ENCODE measurements at places on chromosomes 3 and 15.

DNA sequence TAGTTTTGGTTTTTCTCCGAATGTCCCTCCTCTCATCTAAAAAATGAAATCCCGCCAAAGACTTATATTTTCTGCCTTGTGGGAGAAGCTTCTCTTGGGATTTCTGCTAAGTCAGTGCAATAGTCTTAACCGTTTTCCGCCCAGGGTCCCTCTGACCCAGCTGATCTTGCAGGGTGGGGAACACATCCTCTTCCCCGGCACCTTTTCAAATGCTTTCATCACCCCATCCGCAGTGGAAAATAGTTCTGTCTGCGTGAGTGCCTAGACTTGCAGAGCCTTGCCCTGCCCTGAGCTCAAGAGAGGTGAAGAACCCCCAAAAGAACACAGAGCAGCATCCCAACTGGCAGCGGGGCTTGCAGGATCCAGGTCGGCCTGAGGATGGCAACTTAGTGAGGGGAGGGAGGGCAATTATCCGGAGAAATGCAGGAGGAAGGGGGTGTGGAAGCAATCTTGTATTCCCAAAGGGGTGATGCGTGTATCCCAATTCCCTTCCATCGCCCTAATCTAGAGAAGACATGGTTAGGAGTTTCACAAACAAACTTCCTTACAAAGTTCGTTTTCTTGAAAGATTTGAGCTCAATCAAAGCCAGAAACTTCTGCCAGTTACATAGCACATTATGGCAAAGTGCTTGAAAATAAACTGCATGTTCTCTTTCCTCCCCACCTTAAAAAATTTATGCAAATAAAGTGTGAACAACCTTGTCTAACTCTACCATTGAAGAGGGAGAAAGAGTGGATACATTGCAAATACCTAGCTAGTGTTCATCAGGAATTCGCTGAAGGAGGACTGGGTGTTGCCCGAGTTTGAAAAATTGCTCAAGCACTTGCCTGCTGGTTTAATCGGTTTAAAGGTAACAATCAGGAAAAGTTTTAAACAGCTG, 79.9 kb downstream of the NR2F2 start:
- no peak for DNase-seq

DNA sequence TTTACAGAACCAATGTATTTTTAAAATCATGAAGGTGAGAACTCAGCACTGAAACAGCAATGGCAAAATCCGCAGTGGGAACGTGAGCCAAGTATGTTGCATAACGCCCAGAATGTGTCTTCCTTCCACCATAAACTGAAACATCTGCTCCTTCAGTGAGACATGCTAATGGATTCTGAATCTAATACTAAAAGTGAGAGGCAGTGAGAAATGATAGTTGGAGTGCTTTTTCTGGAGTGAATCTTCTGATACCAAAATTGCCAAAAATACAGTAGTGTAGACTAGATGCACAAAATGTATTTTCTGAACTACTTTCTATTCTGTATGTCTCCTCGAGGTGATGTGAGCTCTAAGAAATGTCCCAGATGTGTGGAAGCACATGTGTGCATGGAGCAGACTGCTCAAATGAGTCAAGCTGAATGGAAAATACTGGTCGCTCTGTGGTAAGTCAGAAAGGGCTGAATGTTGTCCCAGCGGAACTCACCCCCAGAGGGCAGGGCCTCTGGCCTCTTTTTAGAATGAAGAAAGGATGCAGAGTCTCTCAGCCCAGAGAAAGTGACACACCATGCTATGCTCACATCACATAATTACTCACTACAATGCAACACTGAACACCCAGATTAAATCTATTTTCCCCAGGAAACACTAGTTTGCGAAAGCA, 73.0 kb downstream of the ATP10A start:
- DNase-seq: peak; percentile 64

DNA sequence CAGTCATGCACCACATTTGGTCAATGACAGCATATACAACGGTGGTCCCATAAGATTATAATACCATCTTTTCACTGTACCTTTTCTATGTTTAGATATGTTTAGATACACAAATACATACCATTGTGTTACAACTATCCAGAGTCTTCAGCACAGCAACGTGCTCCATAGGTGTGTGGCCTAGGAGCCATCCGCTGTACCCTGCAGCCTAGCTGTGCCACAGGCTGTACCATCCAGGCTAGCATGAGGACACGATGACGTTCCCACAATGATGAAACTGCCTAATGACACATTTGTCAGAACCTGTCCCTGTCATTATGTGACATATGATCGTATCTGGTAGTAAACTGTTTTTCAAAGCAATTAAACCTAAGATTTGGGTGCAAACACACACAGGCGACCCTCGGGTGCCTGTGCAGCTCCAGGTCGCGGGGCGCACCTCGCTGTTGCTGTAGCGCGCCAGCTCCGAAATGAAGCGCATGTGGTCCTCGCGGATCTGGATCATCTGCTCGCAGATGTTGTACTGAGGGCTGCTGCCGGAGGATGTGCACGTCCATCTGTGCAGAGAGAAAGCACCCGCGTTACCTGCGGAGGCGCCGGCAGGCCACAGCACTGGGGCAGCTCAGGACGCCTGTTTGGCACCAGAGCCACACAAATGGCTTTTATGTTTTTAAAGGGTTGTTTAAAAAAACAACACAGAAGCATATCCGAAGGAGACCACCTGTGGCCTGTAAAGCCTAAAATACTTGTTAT, 48.2 kb downstream of the CYFIP1 start:
- DNase-seq: no peak

GRCh38 chr3:50612234-50612882, 784 bp upstream of the CISH start:
- no peak for DNase-seq

GRCh38 chr15:42184296-42184695, 23.8 kb downstream of the VPS39 start:
- DNase-seq: peak; percentile 80

- DNase-seq: no peak
These were observed 22.5 kb downstream of the CNTN3 start for GRCh38 chr3:74591946-74592345.

DNA sequence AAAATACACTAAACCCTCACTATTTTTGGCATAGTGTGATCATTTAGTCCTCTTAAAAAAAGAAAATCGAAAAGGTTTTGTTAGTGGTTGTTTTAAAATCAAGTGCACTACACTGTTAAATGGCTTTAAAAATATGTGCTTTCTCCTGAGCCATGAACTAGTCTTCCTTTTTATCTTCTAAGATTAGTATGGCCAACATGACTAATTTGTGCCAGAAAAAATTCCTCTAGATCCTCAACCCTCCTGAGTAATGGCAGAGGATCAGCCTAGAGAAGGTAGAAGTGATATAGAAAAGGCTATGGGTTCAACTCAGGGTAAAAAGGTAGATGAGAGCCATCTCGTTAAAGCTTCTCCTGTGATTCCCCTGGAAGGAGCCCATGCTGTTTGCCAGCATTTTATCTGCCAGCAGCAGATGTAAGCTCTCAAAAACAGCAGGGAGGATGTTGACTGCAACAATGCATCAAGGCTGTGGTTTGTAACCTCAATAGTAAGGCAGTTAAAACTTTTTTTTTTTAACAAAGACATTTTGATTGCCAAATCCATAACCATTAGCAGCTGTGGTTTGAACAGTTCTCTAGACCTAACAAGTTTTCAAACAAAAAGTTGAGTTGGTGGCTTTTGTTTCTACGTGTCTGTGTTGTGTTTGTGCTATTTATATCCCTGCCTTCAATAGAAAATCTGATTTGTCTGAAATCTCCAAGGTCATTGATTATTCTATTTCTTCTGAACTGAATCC, 30.2 kb upstream of the ZNF609 start:
- peak; percentile 78 for DNase-seq

GRCh38 chr3:155441026-155441425, 147.5 kb upstream of the STRIT1 start:
- DNase-seq: peak; percentile 50

DNA sequence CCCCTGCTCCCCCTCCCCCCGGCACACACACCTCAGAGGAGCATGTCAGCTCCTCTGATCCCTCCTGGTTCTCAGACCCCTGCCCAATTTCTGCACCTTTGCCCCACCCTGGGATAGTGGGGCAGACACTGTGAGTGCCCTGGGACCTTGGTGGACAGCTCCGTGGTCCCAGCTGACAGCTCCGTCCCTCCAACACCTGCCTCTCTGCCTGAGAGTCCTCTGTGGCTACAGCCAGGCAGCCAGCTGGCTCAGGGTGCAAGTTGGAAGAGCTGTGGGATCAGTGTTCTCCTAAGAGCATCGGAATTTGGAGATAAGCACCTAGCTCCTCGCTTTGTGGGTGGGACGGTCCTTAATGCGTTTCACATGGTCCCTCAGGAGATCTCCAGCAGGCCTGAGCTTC, 43.7 kb upstream of the PGPEP1L start:
- peak; percentile 16 for DNase-seq

DNA sequence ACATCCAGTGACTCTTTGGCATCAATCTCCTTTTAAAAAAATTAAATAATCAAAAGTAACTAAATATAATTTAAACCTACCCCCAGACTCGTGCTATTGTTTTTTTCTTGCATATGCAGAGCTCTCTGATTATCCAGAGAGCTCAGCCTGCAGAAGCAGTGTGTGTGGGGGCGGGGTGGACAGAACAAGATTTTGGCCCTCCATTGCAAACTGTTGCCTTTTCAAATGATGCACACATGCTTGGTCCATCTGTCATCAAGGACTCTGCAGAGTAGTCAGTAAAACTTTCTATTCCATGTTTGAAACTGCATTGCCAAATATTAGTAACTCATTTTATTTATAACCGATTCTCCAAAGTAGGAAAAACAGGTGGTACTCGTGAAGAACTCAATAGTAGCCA, 28.6 kb upstream of the STXBP5L start:
- DNase-seq: no peak

- DNase-seq: peak; percentile 34
These were observed 2.0 kb downstream of the FOXP1 start for GRCh38 chr3:71581457-71582035.

DNA sequence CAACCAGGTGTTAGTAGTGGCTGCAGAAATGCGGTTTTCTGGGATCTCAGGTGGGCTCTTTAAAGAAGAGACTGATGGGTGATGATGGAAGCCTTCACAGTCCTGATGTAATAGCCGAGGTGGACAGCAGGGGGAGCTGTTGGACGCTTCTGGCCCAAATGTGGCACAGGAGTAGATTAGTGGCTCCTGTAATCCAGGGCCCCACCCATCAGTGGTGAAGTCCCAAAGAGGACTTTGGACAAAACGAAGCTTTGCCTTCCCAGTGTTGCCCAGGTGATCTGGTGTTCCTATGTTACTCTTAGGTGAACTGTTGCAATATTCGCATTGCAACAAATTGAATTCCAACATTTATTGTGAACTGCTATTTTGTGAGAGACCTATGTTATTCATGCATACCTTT, 31.8 kb upstream of the MYZAP start:
- DNase-seq: peak; percentile 61

GRCh38 chr3:160569894-160570652, 4.7 kb upstream of the KPNA4 start:
- no peak for DNase-seq

GRCh38 chr3:48013288-48013980, 2.8 kb downstream of the MAP4 start:
- peak; percentile 80 for DNase-seq

- no peak for DNase-seq
These were observed 1082.2 kb downstream of the NAALADL2 start for GRCh38 chr3:175941352-175941751.

- no peak for DNase-seq
These were observed 142.8 kb upstream of the TSC22D2 start for GRCh38 chr3:150265305-150265704.

- DNase-seq: peak; percentile 78
These were observed 147.6 kb downstream of the IL20RB start for GRCh38 chr3:137105277-137105977.

DNA sequence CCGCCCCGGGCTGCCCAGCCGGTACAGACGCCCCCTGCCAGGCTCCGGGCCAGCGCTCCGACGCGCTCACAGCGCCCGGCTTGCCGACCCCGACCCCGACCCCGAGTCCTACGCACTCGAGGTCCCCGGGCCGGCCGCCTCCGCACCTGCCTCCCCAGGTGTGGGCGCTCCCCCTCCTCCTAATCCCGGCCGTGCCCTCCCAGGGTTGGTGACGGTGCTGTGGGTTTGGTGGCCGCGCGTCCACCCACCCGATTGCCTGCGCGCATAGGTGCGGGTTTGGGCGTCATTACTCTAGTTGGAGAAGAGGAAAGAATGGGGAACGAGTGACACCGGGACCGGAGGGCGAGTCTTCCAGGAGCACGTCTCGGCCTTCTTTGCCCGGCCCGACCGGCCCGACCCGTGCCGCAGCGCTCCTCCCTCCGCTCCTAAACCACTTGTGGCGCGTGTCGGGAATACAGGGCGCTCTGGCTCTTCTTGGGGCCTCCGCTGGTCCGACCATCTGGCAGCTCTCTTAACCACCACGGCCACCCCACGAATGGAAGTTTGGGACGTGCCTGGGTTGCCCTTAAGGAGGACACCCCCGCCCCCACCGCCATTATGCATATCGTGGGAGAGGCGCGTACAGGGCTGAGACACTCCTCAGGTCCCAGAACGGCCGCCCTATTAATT, 810 bp upstream of the THRB start:
- no peak for DNase-seq

All from myocyte (in vitro differentiated cells).